ENCODE measurements at places on chromosomes 6 and 20. TPM values are rescaled to one million over a fixed set of nuclear protein-coding genes. Genes with fewer than 3 reads are reported as not detected.

GRCh38 chr6:1625794-1626435 is 16.2 kb downstream of the FOXC1 start:
- H3K4me1 ChIP-seq, result peaks cover 41% of the 10 kb centered on the region
- DNase-seq, result no peak
- H3K4me3 ChIP-seq, result peak overlapping the region; percentile 94
- H3K27ac ChIP-seq, result peak overlapping the region; percentile 100

DNA sequence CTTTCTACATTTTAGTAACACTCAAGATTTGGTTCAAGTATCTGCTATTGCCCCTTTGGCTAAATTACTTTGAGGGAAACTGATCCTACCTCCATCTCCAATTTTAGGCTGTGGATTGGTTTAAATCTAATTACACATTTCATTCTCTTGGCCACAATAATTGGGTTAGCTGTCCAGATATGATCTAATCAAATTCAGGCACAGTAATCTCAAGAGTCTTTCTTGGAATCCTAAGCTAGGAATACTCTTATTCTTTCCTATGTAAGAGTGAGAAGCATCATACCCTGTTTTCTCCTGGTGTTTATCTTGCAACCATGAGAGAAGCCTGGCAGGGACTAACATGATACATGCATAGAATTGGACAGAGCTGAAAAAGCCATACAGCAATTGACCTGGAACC is 300.4 kb upstream of the MARCKS start:
- no peak for DNase-seq
- no peaks in the 10 kb centered on the region for H3K4me1 ChIP-seq
- no peaks in the 10 kb centered on the region for H3K36me3 ChIP-seq
- H3K4me3 ChIP-seq, result no peak overlapping the region

DNA sequence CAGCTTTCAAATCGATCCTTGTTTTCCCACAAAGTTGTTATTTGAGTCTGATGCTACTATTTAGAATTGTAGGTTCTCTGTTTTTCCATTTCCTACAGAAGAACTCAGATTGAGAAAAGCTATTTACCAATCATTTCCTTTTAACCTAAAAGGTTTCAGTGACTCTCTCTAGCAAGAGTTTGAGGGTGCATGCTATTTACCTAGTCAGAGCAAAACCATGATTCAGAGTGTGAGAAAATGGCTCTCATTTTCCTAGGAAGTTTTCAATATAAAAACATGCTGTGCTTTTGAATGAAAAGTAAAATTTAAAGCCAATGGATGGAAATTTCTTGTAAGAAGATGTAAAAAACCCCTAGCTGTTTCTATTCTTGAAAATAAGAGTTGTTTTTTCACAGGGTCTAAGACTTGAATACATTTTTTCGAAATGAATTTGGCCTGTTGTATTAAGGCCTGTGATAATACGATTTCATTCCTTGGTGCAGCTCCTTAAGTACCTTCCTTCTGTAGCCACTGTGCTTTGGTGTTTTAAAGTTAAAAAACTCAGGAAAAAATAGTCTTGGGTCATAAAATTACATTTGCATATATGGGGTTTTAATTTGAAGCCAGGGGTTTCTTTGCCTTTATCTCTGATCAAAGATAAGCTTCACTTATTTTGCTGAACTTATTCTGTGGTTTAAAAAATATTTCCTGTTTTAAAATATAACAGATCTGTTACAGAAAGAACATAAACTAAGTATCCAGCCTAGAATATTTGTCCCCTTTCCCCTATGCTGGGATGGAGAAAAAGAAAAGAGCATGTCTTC is 18.0 kb upstream of the RSPH3 start:
- H3K27me3 ChIP-seq, result no peaks in the 10 kb centered on the region
- no peak for DNase-seq
- H3K36me3 ChIP-seq, result no peaks in the 10 kb centered on the region
- H3K4me1 ChIP-seq, result no peaks in the 10 kb centered on the region
- no peak overlapping the region for H3K27ac ChIP-seq
- H3K4me3 ChIP-seq, result no peak overlapping the region

DNA sequence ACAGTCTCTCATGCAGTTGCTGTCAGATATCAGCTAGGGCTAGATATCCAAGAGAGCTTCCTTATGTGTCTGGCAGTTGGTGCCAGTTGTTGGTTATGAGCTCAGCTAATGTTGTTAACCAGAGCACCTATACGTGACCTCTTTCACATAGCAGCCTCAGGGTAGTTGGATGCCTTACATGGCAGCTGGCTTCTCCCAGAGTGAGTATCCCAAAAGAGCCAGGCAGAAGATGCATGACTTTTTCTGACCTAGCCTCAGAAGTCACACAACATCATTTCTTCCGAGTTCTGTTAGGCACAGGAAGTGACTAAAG is 175.7 kb downstream of the VEGFA start:
- H3K36me3 ChIP-seq, result no peaks in the 10 kb centered on the region
- no peak for DNase-seq
- H3K4me3 ChIP-seq, result no peak overlapping the region
- no peak overlapping the region for H3K27ac ChIP-seq

Gene DZANK1
- 1.3 TPM for total RNA-seq

GRCh38 chr6:134002821-134003220 is 49.6 kb downstream of the SLC2A12 start:
- no peak overlapping the region for H3K27ac ChIP-seq
- DNase-seq, result no peak
- H3K27me3 ChIP-seq, result no peaks in the 10 kb centered on the region
- H3K4me1 ChIP-seq, result no peaks in the 10 kb centered on the region
- H3K4me3 ChIP-seq, result no peak overlapping the region
- H3K36me3 ChIP-seq, result no peaks in the 10 kb centered on the region

Gene COQ3
- 1.7 TPM for total RNA-seq

DNA sequence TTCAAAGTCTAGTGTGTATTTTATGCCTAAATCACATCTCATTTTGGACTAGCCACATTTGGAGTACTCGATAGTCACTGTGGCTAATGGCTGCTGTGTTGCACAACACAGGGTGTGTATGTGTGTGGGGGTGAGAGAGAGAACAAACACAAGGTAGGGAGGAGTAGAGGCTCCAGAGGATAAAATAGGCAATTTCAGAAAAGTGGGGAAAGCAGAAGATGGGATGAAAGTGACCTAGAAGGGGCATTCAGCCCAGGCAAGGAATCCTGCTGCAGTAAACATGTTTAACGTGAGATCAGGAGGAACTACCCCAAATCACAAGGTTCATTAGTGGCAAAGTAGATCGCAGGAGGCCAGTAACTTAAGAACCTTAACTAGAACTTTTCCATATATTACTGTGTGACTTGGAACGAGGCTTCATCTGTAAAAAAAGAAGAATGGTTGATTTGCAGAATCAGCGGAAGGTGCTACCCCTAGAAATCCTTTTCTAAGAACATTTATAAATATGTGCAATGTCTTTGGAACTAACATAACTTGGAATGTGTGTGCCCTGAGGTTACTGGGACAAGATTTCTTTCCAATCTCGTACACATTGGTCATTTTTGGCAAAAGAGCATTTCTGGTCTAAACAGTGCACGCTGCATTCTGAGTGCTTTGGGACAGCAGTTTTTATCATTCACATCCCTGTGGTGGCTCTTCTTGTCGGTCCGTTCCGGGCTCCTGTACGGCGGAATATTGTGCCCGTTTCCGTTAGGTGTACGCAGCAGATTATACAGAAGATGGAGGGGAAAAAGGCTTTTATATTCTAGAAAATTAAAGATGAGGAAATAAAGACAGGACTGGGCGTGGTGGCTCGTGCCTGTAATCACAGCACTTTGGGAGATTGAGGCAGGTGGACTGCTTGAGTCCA is 2.6 kb downstream of the DUSP22 start:
- no peaks in the 10 kb centered on the region for H3K27me3 ChIP-seq
- H3K27ac ChIP-seq, result no peak overlapping the region
- H3K4me3 ChIP-seq, result no peak overlapping the region
- no peaks in the 10 kb centered on the region for H3K36me3 ChIP-seq
- DNase-seq, result no peak

DNA sequence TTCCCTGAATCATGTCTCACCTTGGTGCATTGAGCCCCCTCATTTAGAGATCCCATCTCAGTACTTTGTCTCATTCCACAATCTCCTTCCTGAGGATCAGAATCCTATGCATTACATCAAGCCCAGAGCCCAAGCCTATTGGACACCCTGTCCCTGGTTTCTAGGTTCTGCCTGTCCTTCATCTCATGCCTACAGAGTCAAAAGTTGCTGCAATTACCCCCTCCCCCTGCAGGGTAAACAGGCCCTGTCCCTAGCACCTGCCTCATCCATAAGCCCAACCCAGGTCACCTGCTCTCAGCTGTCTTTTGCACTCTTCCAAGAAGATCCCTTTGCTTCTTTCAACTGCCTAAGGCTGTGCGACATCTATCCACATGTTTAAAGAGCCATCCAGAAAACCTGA is 93.9 kb downstream of the SPTLC3 start:
- no peak overlapping the region for H3K27ac ChIP-seq
- DNase-seq, result no peak
- H3K4me1 ChIP-seq, result no peaks in the 10 kb centered on the region
- H3K36me3 ChIP-seq, result no peaks in the 10 kb centered on the region

- no peaks in the 10 kb centered on the region for H3K36me3 ChIP-seq
- H3K4me3 ChIP-seq, result no peak overlapping the region
Observed at GRCh38 chr6:158413814-158414565, 101.7 kb downstream of the TULP4 start.

GRCh38 chr6:143248359-143248758 is 187.7 kb downstream of the AIG1 start:
- H3K27me3 ChIP-seq, result no peaks in the 10 kb centered on the region
- no peaks in the 10 kb centered on the region for H3K36me3 ChIP-seq
- no peaks in the 10 kb centered on the region for H3K4me1 ChIP-seq

Gene TMEM74B
- total RNA-seq, result not detected

DNA sequence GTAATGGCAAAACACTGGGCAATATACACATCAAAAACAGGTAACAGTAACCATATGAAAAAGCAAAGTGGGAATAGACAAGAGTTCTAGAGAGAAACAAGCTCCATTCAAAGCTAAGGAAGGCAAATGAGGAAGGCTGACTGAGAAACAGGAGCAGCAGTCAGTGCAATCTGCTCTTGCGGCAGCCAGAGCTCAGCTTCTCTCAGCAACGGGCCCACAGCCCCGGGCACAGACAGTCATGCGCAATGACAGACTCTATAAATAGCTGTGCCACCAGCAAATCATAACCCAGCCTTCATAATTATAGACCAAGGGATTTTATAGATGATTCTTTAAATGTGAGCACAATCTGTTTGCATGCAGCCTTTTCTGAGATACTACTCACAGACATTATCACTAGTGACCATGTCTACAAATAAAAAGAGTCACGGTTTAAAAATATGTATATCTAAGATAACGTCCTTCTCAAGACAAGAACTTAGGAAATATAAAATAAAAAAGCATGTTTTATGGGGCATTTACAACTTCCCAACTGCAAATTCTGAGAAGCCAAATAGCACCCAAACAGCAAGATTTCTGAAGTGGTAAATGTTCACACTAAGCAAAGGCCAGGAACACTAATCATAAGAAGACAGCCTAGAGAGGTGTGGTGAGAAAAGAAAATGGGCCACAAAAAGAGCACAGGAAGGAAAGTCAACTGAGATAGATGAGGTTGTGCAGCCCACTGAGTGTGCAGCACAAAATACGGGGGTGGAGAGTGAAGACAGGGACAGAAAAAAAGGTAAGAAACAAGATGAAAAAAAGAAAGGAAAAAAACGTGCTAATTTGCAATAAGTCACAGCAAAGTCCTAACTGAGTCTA is 39.9 kb upstream of the BEND6 start:
- no peaks in the 10 kb centered on the region for H3K36me3 ChIP-seq
- no peaks in the 10 kb centered on the region for H3K27me3 ChIP-seq
- no peak overlapping the region for H3K4me3 ChIP-seq

DNA sequence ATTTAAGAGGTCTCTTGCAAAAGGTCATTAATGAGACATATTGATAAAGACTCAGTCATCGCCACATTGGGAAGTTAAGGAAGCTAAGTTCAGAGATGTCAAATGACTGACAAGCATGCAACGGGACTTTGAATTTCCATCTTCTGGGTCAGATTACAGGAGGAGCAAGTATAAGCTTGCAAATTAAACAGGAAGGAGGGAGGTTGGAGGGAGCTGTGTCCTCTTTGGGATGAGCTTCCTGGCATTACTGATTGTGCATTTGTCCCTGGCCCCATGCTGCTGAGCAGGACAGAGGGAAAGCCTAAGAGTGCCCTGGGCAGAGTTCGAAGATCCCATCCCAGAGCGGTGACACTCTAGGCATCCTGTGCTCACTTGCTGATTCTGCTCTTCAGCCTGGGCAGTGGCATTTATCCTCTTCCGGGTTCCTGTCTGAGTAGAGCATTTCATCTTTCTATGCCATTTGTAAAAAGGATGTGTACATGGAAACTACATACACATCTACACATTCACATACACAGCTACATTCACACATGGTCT is 40.5 kb downstream of the SLC22A1 start:
- DNase-seq, result no peak
- H3K27ac ChIP-seq, result no peak overlapping the region
- no peaks in the 10 kb centered on the region for H3K36me3 ChIP-seq
- no peaks in the 10 kb centered on the region for H3K27me3 ChIP-seq
- H3K4me3 ChIP-seq, result no peak overlapping the region
- no peaks in the 10 kb centered on the region for H3K4me1 ChIP-seq

Gene RIPOR3
- 15.1 TPM for total RNA-seq

DNA sequence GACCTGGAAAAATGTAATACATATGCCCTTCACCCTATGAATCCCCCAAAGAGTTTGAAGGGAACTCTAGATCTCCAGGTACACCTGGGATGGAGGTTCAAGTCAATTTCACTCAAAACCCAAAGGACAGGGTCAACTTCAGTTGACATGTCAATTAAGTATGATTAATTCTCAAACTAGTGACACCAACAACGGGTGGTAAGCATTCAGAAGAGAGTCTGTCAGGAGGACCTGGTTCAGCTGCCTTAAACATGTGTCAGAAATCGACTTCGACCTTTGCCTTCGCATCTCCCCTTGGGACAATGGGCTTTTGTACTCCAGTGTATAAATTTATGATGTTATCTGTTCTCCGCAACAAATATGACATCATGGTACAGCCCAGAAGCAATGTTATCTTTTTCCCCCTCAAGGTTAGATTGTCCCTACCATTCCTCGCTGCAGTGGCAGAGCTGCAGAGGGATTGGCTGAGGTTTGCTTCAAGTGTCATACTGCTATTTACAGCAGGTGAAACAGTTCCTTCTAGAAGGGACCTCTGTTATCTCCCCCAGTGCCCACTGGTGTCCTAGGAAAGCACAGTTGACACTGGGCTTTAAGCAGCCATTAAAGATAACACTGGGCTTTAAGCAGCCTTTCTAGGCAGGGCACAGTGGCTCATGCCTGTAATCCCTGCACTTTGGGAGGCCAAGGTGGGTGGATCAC is 94.7 kb upstream of the SNX9 start:
- H3K4me3 ChIP-seq, result no peak overlapping the region
- H3K4me1 ChIP-seq, result peaks cover 5% of the 10 kb centered on the region
- no peaks in the 10 kb centered on the region for H3K36me3 ChIP-seq
- no peaks in the 10 kb centered on the region for H3K27me3 ChIP-seq
- H3K27ac ChIP-seq, result no peak overlapping the region
- no peak for DNase-seq
